ENCODE measurements at places on chromosomes 16 and 17.
A peak's percentile ranks its signal among the peaks of the same experiment; 100 is the strongest.

DNA sequence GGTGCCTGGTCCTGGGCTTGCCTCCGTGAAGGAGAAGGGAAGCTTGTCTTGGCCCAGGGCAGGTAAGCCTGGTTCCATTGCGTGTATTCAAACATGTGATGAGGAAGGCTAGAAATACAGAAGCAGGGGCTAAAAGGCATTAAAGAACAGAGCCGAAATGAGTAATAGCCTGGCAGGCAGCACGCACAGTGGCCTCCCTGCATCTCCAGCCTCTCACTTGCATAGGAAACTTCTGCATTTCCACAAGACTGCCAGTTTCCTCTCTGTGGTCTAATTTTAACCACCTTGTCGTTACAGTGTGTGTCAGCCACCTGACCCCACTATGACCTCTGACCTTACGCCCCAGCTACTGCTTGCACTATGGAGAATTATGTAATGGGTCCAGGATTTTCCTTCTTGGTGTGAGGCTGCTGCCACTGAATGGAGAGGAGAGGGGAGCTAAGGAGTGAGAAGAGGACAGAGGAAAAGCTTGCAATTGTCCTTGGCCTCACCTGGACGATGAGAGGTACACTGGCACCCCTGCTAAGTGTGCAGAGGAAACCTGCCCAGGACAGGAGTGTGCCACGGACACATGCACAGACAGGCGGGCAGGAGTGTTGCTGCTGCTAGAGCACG lies 32.8 kb downstream of the HIC1 start:
- DNase-seq, result no peak

DNA sequence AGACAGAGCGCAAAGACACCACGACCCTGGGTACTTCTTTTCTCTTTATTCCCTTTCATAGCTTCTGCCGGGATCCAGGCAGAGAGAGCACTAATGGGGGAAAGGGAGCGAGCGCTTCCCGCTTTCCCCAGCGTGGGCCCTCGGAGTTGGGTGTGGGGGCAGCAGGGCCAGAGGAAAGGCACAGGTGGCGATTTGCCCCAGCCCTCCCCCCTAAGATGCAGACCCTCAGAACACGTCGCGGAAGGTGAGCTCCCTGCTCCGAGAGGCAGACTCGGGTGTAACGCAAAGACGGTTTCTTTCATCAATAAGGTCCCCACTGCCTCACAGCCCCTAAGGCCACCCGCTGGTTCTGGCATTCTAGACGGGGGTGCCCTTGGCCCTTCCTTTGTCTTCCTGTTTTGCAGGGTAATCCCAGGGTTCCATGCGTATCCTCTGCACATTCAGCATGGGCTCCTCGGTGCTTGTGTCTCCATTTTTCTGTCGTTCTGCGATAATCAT lies 570 bp upstream of the NME3 start:
- DNase-seq, result no peak

- no peak for DNase-seq
Measured at GRCh38 chr16:54689072-54689865, 241.4 kb upstream of the IRX5 start.

- DNase-seq, result peak; percentile 93
Measured at GRCh38 chr17:43900183-43900857, 7.0 kb downstream of the MPP2 start.

- no peak for DNase-seq
Measured at GRCh38 chr16:16036359-16036792, 87.0 kb downstream of the ABCC1 start.

Measured in NCI-H2081 (cell line).